ENCODE measurements at places on chromosomes 1 and 21.

DNA sequence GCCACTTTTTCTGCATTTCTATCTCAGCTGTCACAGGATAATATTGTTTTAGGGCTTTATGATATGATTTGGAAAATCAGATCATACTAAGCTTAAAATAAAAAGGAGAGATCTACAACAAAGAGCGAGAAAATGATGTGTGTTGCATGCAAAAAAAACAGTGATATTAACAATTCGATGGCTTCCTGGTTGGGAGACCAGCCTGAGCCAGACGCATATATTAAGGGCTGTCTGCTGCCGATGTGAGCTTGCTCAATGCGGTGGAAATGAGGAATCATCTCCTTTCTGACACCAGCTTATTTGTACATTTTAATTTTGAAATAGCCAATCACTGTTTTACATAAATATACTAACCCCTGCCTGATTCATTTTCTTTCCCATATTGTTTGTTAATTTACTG is 862.6 kb downstream of the USP25 start:
- no peak for ATAC-seq

- no peak for ATAC-seq
Observed at GRCh38 chr1:215018555-215018954, 64.0 kb upstream of the KCNK2 start.

GRCh38 chr1:50985094-50985493 is 15.0 kb downstream of the CDKN2C start:
- ATAC-seq: no peak

DNA sequence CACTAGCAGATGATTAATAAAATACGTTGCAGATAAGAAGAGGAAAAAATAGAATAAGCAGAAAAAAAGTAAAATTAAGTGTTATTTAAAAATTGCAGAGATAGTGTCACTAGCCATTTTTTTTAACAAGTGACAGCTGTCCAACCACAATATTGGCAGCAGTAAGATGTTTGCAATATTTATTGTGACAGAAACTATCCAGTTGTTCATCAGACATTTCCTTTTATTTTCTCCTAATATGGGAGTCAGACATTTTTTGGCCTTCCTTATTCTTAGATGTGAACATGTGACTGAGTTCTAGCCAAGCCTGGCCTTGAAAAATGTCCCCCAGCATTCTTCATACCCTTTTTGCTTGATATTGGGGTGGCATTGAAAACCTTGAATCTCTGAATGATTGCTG is 3.4 kb upstream of the SPAG17 start:
- ATAC-seq: no peak

GRCh38 chr1:217443845-217444244 is 187.0 kb downstream of the GPATCH2 start:
- ATAC-seq: no peak

DNA sequence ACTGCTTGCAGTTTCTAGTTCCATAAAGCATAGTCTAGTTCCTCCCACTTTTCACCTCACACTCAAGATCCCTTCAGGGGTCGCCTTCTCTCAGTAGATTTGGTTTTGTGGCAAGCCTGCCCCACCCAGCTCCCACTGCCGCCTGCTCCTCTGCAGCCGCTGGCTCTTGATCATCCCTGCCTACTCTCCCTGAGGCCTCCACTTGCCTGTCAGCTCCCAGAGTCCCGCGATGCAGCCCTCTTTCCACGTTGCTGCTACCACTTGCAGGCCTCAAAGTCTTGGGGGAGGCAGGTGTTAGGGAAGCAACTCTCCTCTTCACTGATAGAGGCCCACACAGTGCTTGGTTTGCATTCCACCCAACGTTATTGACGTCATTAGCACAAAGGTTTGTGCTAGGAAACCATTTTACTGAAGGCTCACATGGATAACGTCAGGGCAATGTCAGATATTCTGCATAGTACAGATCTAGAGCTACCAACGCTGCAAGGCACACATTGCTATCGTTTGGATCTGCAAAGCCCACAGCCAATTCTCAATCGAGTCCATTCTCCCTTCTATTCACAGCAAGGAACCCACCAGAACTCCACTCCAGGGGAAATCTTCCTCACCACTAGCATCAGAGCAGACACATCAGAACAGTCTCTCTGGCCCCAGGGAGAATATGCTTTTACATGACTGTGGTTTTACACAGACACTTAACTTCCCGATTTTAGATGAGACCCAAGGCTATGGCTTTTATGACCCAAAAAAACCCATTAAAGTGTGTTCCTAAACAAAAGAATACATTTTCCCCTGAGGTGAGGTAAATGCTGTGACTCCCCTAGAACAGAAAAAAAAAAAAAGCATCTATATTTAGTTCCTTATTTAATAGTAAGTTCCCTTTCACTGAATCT is 519.5 kb upstream of the CAMK1G start:
- no peak for ATAC-seq

DNA sequence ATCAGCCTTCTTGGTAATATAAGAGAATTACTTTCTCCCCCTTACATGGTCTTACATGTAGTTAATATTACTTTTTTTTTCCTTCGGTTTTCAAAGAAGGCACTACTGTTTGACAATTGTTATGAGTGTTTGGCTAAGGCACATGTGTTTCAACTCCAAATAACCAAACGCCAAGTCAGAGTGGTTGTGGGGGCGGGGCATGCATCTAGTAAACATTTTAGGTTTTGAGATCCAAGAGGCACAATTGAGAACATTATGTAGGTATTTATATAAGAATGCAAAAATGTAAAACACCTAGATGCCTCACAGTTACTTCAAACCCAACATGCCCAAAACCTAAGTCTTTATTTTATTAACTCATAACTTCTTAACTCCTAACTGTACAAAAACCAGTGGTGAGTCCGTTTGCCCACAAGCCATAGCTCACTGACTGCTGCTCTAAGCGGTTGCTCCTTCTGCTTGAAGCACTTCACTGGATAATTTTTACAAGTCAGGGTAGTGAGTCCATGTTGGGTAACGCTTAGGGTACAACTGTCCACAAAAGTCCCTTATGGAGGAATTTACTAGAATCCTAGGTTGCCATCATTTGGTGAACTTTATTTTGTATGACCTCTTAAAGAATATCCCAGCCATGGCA is 189.9 kb downstream of the HUNK start:
- no peak for ATAC-seq
